CD4-positive, alpha-beta T cell (primary cell): ENCODE measurements at places on chromosomes 12 and 14. TPM values are rescaled to one million over a fixed set of nuclear protein-coding genes. Genes with fewer than 3 reads are reported as not detected.

- H3K27me3 ChIP-seq: no peaks in the 10 kb centered on the region
- no peak overlapping the region for H3K4me3 ChIP-seq
- H3K27ac ChIP-seq: no peak overlapping the region
- no peaks in the 10 kb centered on the region for H3K4me1 ChIP-seq
- DNase-seq: no peak
These were observed 70.1 kb upstream of the STRN3 start for GRCh38 chr14:31096255-31096654.

DNA sequence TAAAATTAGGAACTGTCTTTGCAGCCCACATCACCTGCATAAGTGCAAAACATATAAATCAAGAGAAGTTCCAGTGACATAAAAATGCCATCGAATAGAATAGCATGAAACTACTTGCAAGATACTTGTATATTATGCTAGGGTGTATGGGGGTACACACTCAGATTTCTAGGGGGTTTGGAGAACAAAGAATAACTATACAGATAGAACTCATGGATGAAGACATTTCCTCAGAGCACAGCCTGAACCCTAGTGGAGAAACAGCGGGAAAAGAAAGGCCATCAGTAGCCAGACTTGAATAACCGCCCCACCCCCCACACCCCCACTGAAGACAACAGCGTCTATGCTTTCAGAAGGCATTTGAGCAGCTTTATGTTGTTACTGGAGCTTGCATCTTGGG, 425.8 kb downstream of the NPAS3 start:
- H3K27ac ChIP-seq: no peak overlapping the region
- no peaks in the 10 kb centered on the region for H3K36me3 ChIP-seq
- no peak overlapping the region for H3K4me3 ChIP-seq
- no peaks in the 10 kb centered on the region for H3K27me3 ChIP-seq
- DNase-seq: no peak

GRCh38 chr12:116559162-116559935, at the start of gene MAP1LC3B2:
MAP1LC3B2 (plus strand) TSS chr12:116559381; CDS start chr12:116575943, 16,562 bp downstream.
- peak within 1 kb of the TSS; percentile 59 for H3K27ac ChIP-seq
- H3K4me3 ChIP-seq: peak within 1 kb of the TSS; percentile 43
- no peaks in the 10 kb centered on the region for H3K27me3 ChIP-seq

GRCh38 chr14:44945264-44945663, 16.5 kb downstream of the KLHL28 start:
- no peak overlapping the region for H3K4me3 ChIP-seq
- no peak overlapping the region for H3K27ac ChIP-seq
- H3K4me1 ChIP-seq: peaks cover 7% of the 10 kb centered on the region
- no peak for DNase-seq
- H3K27me3 ChIP-seq: no peaks in the 10 kb centered on the region
- peaks cover 42% of the 10 kb centered on the region for H3K36me3 ChIP-seq

Gene OR10A7
- not detected for total RNA-seq

Gene PLCZ1
- not detected for total RNA-seq
